Stimulated activated CD4-positive, alpha-beta T cell treated with anti-CD3 and anti-CD28 coated beads, TNF-alpha, amount 100 ng/mL, for 4 hours (primary cell): ENCODE measurements at places on chromosomes 7 and 10.

GRCh38 chr7:8423057-8423456, 10.4 kb upstream of the NXPH1 start:
- no peak for DNase-seq

GRCh38 chr10:44395396-44395795, 10.5 kb upstream of the CXCL12 start:
- no peak for DNase-seq

DNA sequence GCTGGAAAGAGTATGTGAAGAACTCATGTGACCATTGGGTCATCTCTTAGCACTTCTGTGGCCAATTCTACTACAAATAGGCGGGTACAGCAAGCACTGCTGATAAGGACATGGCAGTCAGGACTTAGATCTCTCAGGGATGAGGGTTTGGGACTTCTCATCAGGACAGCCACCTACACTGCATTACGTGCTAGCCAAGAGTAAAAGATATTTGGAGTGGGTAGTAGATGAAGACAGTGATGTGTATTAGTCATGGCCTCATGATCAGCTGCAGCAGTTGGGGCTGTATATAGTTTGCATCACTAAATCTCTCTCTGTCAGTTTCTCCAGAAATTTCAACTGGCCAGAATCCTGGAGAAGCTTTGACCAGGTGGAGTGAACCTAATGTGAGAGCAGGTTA, 9.2 kb downstream of the TAS2R60 start:
- no peak for DNase-seq

DNA sequence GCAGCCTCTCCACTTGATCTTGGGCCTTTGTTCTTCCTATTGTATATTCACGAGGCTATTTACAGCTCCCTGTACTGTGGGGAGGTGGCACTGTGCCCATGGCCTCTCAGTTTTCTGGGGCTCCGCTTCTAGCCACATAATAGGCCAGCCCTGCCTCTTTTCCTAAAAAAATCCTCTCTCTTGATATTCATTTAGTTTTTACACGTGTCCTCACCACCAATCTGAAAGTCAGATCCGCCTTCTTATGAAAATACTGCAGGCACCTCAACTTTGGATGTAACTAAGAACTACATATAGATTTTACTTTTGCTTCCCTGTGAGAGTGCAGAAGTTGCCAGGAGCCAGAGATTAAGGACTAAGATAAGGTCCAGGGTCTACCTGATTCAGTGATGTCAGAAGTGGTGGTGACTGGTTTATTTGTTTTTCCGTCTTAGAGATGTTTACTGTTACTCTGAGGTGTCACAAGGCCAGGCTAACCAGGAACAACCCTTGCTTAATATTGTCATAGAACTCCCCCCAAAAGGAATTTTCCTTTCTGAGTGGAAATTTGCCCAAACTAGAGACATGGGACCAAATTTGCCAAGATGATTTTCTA, 7.8 kb downstream of the BAMBI start:
- DNase-seq: no peak

- no peak for DNase-seq
Observed at GRCh38 chr10:50347394-50347802, 96.1 kb upstream of the ASAH2 start.

GRCh38 chr7:136057509-136057908, 80.3 kb upstream of the MTPN start:
- DNase-seq: no peak

- no peak for DNase-seq
Observed at GRCh38 chr10:62885684-62886461, 69.7 kb upstream of the EGR2 start.

- no peak for DNase-seq
Observed at GRCh38 chr10:127158662-127159061, 37.7 kb downstream of the INSYN2A start.

GRCh38 chr10:110413903-110414547, 83.7 kb upstream of the DUSP5 start:
- DNase-seq: no peak

GRCh38 chr7:104922182-104923009, 91.6 kb upstream of the KMT2E start:
- DNase-seq: no peak

- no peak for DNase-seq
Observed at GRCh38 chr10:124484661-124485060, 23.0 kb downstream of the LHPP start.

DNA sequence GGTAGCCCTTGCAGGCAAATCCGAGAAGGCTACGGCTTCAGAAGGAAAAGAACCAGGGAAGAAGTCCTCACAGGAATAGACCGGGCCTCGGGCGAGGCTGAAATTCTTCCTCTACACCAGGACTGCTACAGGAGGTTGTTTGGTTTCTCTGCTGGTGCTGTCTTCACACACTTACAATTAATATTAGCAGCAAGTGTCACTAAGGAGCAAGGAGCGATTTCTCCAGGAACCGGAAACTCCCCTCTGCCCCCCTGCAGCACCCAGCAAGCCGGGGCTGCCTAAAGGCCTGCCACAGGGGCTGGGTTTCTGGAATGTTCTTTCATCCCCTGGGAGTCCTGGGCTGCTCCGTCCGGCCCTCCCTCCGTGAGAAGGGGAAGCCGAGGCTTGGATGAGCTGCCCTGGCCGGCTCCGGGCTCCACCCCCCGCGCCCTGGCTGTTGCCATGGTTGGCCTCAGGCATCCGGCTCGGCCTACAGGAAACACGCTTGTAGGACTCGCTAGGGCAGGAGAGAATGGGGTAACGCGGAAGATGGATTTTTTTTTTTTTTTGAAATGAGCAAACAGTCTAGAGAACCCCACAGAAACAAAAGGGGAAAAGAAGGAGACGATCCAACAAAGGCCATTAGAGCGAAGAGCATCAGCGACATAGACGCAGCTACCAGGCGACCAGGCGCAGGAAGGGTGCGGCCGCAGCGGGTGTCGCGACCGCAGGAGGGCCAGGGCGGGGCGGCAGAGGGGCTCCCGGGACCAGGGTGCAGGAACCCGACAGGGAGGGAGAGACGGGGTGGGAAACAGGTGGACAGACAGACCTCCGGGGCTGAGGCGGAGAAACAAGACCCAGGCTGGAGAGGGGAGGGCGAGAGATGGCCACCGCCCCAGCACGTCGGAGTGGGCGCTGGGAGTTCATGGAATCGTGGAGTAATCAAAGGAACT, 33.0 kb downstream of the EN2 start:
- no peak for DNase-seq

DNA sequence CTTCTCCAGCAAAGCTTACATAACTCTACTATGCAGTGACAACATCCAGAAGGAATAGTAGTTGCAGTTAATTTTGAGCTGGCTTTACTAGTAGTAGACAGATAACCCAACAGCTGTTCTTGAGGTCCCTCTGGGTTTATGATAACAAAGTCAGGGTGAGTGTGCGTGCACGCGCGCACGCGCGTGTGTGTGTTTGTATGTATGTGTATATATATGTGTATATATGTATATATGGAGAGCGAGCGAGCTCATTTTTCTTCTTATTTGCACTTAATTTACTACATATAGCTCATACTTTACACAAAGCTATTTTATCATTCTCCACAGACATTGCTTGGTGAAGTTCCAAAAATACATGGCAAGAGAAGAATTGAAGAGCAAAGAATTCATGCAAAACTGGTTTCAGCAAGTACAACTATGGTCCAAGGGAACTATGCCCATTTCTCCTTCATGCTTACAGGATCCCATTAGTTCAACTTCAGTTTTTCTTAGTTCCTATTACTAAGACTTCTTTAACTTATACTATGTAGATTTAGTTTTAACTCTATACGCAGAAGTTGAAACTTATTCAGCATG, 105.9 kb upstream of the TMEM168 start:
- no peak for DNase-seq

DNA sequence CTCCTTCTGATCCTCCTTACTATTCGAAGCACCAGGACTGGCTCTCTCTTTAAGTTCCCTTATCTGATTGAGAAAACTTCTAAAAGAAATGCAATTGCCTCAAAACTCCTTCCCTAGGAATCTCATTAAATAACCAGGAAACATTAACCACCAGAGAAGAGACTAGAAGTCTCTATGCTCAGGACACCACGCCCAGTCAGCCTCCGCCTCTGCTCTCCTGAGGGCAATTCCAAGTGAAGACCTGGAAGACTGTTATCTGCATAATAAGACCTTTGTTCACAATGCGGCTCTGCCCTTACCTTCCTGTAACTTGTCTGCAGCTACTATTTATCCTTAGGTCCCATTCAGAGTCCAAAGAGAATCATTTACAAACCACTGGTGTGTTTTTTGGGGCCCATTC, 78.8 kb downstream of the ELMO1 start:
- DNase-seq: no peak

- DNase-seq: no peak
Observed at GRCh38 chr10:92742331-92743228, 52.8 kb downstream of the HHEX start.

- no peak for DNase-seq
Observed at GRCh38 chr7:130147710-130148325, 57.4 kb downstream of the TMEM209 start.

GRCh38 chr7:157518514-157519175, 181.8 kb downstream of the DNAJB6 start:
- DNase-seq: no peak

- DNase-seq: no peak
Observed at GRCh38 chr7:127833641-127834040, 181.6 kb downstream of the SND1 start.

DNA sequence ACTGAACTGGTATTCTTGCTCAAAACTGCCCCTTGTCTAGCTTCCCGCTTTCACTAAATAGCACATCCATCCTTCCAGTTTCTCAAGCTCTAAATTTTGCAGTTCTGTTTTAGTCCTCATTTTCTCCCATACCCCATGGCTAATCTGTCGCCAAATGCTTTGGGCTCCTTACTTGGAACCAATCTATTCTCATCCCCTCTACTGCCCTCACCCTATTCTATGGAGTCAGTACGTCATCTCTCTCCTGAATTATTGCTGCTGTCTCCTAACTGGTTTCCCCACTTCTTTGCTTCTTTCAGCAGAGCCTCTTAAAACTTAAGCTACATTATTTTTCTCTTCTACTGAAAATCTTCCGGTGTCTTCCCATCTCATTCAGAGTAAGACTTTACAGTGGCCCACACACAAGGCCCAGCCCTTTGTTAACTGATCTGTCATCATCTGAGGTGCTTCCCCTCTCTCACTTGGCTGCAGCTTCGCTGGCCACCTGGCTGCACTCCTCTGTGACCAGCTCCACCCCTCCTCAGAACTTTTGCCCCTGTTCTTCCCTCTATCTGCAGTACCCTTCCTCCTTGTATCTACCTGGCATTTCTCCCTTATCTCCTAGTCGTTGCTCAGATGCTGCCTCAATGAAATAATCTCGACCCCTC, 9.9 kb downstream of the STARD3NL start:
- DNase-seq: no peak

DNA sequence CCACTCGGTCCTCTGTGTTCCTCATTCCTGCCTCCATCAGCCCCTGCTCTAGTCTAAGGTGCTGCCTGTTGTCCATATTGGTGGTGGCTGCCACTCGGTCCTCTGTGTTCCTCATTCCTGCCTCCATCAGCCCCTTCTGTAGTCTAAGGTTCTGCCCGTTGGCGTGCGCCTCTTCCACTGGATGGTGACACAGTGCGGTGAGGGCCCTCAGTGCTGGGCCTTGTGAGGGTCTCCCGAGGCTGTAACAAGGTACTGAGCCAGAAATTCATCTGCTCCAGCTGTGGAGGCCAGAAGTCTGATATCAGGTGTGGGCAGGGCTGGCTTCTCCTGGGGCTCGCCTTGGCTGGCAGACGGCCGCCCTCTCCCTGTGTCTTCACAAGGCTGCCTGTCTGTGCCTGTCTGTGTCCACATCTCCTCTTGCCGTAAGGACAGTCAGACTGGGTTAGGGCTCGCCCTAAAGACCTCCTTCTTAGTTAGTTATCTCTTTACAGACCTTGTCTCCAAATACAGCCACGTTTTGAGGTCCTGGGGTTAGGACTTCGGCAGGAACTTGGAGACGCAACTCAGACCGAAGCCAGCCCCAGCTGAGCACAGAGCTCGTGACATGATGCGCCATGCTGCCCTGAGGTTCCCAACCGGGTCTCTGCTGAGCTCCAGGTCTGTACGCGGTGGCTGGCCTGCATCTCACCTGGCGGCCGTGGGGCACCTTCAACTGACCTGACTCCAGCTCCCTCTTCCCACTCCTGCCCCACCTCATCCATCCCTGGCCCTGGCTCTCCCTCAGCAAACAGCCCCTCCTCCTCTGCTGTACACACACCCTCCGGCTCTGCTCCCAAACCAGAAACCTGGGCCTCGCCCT, 181.4 kb upstream of the SHH start:
- DNase-seq: no peak

- DNase-seq: no peak
Observed at GRCh38 chr7:45968856-45969541, 47.9 kb upstream of the IGFBP3 start.

DNA sequence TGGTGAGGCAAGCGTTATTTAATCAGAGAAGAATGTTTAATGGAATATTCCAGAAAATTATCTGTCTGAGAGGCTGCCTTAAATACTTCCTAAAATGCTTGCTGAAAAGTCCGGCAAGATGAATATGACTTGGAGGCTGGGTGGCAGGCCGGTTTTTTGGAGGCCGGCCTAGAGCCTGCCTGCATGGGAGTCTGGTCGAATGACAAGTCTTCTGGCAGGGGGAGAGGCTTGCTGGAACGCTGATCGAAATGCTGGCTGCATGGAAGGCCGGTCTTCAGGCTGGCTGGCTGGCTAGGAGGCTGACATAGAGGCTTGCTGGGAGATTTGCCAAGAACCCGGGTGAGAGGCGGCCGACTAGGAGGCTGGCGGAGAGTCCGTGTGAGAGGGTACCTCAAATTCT, 135.7 kb downstream of the OR13A1 start:
- no peak for DNase-seq

DNA sequence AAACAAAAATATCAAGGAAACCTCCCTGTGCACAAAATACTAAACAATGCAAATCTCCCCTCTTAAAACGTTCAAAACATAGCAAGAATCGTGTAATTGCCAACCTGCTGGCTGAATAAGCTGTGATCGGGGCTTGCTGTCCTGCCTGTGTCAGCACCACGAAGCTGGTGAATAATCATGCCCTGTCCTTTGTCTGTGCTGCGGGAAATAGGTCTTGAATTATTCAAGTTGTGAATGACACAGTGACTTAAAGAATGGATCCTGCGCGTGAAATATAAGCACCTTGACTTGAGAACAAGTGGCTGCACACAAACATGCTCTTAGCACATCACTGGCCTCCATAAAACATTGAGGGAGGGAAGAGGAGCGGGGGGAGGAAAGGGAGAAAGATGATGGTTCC, 130.2 kb downstream of the OAT start:
- no peak for DNase-seq

- no peak for DNase-seq
Observed at GRCh38 chr7:44172803-44173424, 16.3 kb downstream of the GCK start.
